ENCODE measurements at places on chromosomes 7 and 10. TPM values are rescaled to one million over a fixed set of nuclear protein-coding genes. Genes with fewer than 3 reads are reported as not detected.

DEPP1 gene
- 32.2 TPM for total RNA-seq

TCAF2 gene
- 0.52 TPM for total RNA-seq

- DNase-seq = no peak
These were observed 291.7 kb upstream of the NPVF start for GRCh38 chr7:25520017-25520416.

- DNase-seq = no peak
These were observed 33.5 kb downstream of the FIGNL1 start for GRCh38 chr7:50416527-50417182.

DNA sequence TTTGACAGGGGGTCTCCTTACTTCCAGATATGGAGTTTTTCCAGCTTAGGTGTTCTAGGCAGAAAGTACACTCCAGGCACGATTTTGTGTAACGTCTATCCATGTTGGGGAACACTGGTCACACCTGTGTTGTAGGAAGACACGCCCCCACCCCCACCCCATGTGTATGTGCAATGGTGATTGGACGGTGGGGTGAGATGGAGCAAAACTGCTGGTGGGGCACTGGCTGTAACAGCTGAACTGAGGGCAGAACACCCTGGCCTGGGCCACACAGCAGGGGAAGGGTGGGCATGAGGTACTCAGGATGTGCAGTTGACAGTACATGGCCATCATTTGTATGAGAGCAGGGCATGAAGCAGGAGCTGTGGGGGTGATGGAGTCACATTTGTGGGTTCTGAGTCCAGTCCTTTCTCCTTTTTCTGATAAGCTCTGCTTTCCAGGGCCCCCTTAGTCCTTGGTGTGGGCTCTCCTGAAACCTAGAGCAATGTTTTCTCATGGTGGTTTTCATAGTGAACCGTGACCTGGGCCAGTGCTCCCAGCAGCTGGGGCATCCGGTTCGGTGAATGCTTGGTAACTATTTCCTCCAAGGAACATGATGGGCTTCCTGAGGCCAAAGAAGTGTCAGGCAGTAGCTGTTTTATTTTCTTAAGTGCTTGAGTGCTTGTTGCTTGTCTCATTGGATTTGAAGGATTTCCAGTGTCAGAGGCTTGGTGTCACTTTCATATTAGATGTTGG, 63.4 kb upstream of the AQP1 start:
- DNase-seq = no peak

GRCh38 chr10:101260764-101261481, 31.7 kb upstream of the LBX1 start:
- no peak for DNase-seq
